ENCODE measurements at places on chromosomes 5 and 9.

- no peak for DNase-seq
These were observed 41.5 kb downstream of the VCAN start for GRCh38 chr5:83513081-83513480.

- no peak for DNase-seq
These were observed 2.7 kb downstream of the UGT3A1 start for GRCh38 chr5:35988529-35988928.

- DNase-seq = no peak
These were observed 174.8 kb downstream of the SLF1 start for GRCh38 chr5:94793113-94793815.

GRCh38 chr9:123684393-123685149 is 245.4 kb downstream of the DENND1A start:
- DNase-seq = no peak

DNA sequence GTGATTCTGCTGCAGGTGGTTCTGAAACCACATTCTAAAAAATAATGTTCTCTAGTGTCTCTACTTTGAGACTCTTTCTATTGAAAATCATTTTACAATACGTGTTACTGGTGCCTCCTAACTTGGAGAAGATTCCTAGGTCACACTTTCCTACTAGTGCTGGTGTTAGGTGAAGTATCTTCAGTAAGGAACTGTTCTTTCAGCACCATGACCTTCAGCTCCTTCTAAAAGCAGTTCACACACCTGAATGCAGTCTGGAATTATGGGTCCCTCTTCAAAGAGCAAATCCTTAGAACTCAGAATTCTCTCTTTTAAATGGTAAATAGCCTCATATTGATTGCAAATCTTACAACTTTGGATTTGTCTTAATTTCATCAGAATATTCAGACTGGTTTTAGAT is 10.6 kb upstream of the DPYSL3 start:
- no peak for DNase-seq

DNA sequence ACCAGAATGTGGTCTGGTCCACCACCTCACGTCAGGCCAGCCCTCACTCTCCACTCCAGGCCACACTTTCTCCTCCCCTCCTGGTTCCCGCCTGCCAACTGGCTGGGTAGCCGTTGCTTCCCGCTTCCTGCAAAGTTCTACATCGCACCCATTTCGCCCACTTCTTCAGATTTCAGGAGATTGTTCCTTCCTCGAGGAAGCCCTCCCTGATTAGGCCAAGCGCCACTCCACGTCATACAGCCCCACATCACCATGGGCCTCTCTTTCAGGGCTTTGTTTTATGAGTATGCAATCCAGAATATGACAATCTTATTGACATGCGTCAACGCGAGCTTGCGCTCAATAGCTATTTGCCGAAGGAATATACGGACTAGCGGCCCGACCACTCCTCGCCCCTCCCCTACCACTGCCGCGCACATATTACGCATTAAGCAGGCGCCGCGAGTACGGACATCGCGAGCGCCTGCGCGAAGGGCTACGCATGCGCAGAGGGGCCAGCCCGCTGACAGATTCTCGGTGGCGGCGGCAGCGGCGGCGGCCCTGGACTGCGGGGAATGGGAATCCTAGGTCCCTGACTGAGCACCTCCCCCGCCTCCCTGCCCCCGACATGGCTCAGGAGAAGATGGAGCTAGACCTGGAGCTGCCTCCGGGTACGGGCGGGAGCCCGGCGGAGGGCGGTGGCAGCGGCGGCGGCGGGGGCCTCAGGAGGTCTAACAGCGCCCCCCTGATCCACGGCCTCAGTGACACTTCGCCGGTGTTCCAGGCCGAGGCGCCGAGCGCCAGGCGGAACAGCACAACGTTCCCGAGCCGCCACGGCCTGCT is 74.7 kb downstream of the PIP5K1B start:
- peak; percentile 85 for DNase-seq

DNA sequence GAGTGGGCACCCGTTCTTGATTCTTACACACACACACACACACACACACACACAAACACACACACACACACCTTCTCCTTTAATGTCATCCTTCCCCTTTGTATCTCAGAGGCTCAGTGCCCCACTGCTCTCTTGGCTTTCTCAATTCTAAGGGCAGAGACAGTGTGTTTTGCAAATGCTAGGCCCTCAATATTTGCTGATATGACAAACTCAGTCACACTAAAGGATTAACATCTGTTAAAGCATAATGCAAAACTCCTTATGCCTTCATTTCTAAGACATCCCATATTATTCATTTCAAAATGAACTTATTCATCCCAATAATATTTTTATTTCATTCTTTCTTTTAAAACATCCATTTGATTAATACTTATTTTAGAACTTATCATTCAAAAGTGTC is 8.9 kb upstream of the NRG2 start:
- DNase-seq = no peak

GRCh38 chr9:110933350-110934001 is 104.8 kb downstream of the LPAR1 start:
- DNase-seq = no peak

DNA sequence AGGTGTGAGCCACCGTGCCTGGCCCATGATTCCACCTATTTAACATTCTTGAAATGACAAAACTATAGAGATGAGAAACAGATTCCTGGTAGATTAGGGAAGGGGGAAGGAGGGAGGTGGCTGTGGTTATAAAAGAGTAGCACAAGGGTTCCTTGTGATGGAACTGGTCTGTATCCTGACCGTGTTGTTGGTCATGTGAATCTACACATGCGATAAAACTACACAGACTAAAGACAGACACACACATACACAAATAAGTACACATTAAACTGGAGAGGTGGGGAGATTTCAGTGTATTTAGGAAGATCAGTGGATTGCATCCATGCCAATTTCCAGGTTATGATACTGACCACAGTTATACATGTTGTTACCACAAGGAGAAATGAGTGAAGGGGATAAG is 60.9 kb downstream of the RNF130 start:
- no peak for DNase-seq

DNA sequence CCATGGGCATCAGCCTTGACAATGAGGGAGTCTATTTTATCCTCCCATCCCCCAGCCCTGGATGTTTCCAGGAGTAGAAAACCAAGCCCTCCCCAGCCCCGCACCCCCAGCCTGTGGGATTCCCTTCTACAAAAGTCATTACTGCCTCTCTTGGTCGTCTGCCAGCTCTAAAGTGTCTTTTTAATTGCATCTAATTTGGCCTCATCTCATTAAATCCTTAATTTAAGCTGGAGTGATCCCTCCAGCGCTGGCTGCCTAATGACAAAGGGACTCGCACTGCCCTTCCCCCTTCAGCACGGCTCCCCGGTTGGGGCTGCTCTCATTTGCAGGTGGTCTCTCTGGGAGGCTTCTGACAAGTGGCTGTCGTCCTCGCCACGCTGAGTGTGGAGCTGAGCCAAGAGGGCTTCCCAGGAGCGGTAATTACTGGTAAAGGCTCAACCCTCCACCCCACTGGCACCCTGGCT is 107.9 kb upstream of the ALDH1B1 start:
- no peak for DNase-seq

DNA sequence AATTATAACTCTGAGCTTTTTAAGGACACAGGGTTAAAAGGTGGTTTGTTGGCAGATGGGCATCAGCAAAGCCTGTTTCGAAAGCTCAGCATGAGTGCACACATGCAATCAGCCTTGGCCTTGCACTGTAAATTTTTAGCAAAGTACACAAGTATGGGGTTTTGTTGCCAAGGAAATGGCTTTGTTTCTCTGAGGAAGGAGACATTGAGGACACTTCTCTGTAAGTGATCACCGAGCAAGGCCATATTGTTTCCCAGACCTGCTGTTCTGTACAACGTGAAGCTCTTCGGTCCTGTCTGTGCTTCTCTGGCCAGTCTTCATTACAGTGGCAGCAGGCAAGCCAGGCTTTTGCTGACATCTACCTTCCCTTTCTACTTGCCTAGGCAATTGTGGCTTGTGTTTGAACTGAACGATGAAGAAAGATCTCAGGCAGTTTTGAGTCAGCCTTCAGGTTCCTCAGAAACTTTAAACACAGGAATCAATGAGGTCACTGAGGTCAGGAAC is 27.9 kb upstream of the GLRX start:
- DNase-seq = no peak

GRCh38 chr5:149883550-149883949 is 61.0 kb downstream of the PDE6A start:
- DNase-seq = no peak

- no peak for DNase-seq
These were observed 1.0 kb upstream of the SAP30L start for GRCh38 chr5:154444556-154445421.

DNA sequence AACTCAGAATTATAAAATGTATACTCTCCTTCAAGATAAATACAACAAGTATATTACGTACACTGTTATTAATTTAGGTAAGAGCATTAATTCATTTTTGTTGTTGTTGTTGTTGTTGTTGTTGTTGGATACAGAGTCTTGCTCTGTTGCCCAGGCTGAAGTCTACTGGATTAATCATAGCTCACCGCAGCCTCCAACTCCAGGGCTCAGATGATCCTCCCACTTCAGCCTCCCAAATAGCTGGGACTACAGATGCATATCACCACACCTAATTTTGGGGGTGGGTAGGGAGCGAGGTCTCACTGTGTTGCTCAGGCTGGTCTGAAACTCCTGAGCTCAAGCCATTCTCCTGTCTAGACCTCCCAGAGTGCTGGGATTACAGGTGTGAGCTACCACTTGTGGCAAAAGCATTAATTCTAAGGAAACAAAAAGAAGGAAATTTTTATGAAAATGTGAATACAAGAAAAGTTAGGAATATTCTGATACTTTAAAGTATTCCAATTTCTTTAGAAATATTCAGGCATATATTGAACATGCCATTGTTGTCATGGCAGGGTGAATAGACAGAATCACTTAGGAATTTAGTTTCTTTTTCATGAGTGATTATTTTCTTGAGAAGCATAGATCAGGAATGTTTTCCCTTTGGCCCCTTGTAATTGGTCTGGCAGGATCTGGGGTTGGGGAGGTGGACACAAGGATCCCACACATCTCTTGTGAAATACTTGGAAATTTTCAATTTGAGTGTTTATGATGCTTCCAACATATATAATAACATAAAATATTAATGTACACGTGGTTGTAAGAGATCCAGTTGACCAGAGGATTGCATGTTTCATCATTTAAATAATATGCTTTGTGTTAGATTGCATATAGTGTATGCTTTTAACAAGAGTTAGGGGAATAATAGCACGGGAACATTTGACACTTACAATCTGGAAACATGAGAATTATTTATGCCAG is 263.6 kb downstream of the FANCC start:
- no peak for DNase-seq

DNA sequence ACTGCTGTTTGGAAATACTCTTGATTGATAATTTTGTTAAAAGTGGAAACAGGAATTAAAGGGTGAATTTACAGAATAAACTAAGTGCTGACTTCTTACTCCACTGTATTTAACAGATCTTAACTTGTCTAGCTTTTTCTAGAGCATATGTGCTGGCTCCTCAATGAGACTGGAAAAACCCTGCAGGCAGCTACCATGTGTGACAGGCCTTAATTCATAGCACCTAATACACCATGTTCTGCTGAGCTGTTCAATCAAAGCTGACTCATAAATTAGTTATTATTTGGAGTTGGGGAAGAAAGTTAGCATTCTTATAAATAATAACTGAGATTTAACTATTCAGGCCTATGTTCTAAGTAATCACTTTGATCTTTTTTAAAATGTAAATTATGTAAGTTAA is 29.4 kb downstream of the CTNNAL1 start:
- DNase-seq = no peak
